ENCODE measurements at places on chromosomes 12 and 14.
A peak's percentile ranks its signal among the peaks of the same experiment; 100 is the strongest.

- no peak for DNase-seq
Measured at GRCh38 chr14:48970943-48971342, 615.2 kb downstream of the RPS29 start.

DNA sequence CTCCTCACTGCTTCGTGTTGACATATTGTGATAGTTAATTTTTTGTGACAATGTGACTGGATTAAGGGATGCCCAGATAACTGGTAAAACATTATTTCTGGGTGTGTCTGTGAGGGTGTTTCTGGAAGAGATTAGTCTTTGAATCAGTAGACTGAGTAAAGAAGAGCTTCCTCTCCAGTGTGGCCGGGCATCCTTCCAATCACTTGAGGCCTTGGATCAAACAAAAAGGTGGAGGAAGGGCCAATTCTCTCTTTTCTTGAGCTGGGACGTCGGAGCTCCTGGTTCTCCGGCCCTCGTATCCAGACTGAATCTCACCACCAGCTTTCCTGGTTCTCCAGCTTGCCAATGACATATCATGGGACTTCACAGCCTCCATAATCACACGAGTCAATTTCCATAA is 240.4 kb downstream of the CHST11 start:
- DNase-seq: no peak

- no peak for DNase-seq
Measured at GRCh38 chr12:103128862-103129501, 171.5 kb downstream of the ASCL1 start.

GRCh38 chr14:103434868-103435442 is 49.7 kb downstream of the MARK3 start:
- no peak for DNase-seq

GRCh38 chr12:110972866-110973265 is 52.5 kb upstream of the MYL2 start:
- DNase-seq: no peak

DNA sequence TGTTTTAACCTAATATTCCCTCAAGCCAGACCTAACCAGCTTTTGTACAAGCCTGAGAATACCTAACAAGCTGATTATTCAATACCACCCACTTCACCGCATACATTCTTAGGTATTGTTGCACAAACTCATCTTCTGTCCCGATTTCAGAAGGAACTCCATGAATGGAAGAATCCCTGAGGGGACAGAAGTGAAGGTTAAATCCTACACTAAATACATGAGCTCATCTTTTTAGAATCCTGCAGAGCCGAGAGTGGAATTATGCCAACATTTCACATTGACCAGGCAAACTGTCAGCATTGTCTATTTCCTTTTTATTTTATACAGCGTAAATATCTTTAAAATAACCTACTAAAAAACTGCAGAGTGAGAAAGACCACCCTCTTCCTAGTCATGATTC is 140.7 kb upstream of the PRICKLE1 start:
- peak; percentile 52 for DNase-seq

GRCh38 chr12:103769240-103769945 is 71.6 kb downstream of the NT5DC3 start:
- no peak for DNase-seq

DNA sequence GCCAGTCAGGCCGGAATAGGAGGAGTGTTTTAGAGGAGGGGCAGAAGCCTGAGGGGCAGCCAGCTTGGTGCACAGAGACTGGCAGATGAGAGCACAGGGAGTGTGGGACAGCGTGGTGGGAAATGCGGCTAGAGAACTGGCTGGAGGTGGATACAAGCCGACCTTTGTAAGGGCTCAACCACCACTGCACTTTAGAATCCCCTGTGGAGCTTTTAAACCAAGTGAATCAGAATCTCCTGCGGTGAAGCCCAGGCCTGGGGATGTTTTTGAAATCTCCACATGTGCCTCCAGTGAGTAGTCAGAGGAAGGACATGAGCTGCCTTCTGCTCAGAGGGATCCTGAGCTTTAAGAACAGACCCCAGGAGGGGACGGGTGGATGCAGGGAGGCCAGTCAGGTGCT is 10.9 kb upstream of the PCED1B start:
- peak; percentile 24 for DNase-seq

DNA sequence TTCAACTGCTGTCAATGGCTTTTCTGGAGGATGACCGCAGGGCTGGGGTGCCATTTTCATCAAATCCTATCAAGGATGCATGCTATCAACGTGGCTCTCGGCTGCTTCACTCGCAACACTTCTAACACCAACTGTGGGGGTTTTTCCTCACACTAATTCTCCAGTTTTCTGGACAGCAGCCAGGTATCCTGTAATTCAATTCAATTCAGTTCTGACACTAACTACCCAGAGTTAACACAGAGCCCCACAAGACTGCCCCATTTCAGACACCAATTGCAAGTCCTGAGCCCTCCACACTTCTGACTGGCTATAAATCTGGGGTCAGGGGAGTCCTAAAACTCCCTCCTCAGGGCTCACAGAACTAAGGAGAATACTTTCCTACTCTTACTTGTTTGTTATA is 55.3 kb upstream of the TMCC3 start:
- DNase-seq: no peak

- no peak for DNase-seq
Measured at GRCh38 chr14:26128931-26129671, 468.7 kb downstream of the NOVA1 start.

- DNase-seq: no peak
Measured at GRCh38 chr12:40153432-40153831, 47.6 kb upstream of the SLC2A13 start.

GRCh38 chr14:89256283-89256682 is 160.8 kb downstream of the FOXN3 start:
- DNase-seq: no peak

DNA sequence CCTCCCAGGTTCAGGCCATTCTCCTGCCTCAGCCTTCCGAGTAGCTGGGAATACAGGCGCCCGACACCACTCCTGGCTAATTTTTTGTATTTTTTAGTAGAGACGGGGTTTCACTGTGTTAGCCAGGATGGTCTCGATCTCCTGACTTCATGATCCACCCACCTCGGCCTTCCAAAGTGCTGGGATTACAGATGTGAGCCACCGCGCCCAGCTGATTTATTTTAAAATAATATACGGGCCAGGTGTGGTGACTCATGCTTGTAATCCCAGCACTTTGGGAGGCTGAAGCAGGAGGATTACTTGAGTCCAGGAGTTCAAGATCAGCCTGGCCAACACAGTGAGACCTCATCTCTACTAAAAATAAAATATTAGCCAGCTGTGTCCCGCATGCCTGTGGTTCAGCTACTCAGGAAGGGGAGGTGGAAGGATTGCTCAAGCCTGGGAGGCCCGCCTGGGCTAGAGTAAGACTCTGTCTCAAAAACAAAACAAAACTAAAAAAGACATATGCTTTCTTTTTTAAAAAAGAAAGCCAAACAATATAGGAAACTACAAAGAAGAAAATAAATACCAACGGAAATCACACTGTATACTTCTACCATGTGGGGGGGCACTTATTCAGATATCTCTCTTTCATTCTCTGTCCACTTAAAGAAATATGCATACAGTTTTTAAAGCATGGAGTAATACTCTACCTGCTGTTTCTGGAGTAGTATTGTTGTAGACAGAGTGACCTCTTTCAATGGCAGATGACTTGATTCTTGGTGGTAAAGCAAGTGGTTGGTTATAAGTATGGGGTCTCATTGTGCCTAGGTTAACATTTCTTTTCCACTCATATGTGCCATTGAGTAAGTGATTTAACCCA is 930 bp upstream of the MIA2 start:
- DNase-seq: peak; percentile 59

- DNase-seq: no peak
Measured at GRCh38 chr12:53466640-53467039, 14.7 kb downstream of the PCBP2 start.

DNA sequence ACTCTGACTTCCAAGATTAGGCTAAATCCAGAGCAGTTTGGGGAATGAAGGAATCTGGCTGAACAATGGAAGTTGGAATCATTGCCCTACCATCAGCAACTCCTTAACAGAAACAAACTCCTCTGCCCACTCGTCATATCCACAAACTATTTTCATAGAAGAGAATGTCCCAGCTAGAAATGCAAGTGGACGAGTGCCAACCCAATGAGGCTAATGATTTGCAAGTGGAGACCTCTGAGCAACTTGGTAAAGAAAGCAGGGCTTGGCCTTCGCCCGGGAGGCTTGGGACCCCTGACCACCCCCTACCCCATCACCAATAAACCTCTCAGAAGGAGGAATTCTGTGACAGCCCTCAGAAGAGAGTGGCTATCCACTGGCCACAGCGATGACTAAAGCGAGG is 40.0 kb upstream of the DDX11 start:
- DNase-seq: no peak

DNA sequence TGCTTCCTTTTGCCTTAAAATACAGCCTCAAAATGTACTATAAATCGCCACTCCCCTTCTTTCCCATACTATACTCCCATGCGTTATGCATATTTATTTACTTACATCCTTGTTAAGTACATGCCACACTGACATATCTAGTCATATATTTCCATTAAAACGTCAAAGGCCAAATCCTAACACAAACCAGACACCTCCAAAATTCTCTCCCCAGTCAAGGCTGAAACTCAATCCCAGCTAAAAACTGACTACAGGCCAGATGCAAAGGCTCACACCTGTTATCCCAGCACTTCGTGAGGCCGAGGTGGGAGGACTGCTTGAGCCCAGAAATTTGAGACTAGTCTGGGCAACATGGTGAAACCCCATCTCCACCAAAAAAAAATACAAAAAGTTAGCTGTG is 5.7 kb upstream of the CAND1 start:
- DNase-seq: no peak

DNA sequence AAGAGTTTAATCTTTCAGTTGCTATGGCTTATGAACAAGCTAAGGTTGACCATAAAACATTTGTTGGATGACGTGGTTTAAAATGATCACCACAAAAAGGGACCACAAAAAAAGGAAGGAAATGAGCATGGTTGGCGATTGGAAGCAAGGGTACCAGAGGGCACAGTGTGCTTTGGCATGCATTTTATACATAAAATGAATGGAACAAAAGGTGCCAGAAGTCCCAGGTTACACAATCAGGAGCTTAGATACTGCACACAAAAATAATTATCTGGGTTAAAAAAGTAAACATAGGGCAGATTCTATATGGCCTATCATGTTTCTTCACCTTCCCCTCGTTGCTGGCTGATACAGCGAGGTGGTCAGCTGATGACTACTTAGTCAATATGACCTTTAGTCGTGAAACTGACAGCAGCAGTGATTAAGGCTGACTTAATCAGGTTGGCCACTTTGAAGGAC is 50.7 kb downstream of the ZC3H14 start:
- peak; percentile 81 for DNase-seq

DNA sequence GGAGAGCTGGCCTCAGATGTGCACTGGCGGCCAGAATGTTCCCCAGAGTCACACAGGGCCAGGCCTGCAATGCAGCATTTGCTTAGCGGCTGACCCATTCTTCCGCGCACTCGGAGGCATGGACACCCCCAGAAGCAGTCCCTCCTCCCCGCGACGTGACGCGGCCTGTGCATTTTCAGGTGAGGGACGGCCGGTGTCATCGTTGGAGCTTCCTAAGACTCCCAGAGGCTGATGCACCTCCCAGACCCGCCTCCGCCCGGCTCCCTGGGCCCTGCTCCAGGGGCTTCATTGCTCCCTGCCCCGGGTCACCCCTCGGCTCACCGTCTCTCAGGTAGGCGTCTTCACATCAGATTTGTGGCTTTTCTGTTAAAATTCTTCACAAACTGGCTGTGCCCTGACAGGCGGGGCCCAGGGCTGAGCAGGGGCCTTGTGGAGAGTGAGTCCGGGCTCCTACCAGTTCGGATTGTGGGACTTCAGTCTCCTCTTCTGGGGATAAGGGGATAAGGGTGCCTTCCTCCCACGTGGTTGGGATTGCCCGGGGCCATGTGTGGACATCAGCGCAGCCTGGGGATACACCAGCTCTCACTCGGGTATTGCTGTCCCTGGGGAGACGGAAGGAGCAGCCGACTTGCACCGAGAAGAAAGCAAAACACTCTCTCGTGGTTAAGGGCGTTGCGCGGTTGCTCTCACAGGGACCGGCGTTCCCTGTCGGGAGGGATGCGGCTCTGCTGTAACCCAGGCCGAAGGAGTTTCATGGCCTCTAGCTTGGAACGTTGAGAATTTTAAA is 249.1 kb downstream of the ADGRD1 start:
- no peak for DNase-seq

- no peak for DNase-seq
Measured at GRCh38 chr14:89028462-89029134, 204.1 kb downstream of the TTC8 start.

GRCh38 chr12:43937947-43938346 is 102.1 kb downstream of the TMEM117 start:
- DNase-seq: peak; percentile 9

DNA sequence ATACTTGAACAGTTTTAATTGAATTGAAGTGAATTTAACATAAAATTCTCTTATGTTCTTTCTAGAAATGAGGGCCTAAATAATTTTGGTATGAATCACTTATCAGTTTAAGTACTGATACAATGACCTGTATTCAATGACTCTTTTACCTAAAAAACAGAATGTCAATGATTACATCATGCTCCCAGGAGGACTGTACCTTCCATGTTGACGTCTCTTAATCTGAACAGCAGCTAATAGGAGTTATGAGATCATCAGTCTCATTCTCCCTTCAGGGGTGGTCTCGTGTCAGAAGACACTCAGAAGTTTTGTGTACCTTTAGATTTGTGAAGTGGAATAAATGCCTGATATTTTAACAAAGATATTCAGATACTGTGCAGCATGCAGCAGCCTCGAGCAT is 206.3 kb downstream of the CNTN1 start:
- no peak for DNase-seq

DNA sequence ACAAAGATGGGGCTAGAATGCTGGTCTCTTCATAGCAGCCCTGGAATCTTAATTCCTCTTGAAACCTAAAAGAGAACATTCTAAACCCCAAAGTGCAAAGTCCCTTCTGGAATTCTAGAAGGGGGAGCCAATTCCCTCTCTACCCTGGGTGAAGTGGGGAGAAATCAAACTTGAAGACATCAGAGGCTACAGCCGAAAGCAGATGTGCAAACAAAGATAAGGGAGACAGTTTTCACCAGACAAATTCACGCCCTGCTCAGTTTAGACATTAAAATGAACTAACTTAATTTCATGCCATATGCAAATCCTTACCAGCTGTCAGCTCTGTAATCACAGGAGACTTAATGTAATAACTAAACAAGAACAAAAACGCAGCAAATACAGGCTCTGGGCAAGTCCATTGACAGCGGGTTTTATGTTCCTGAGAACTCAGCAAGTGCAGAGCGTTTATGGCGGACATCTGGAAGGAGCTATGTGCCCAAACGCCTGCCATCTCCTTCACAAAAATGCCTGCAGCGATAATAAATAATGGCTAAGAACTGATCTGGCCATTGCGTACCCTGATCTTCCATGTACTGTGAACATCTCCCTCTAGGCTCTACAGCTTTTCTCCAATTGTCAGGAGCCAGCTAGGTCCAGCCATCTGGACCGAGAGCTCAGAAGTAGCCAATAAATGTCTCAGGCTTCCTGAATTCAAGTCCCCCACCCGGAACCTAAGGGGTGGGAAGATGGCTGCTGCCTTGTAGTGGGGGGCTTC is 19.1 kb upstream of the FICD start:
- DNase-seq: no peak

Data from EL (cell line).